ELR (cell line): ENCODE measurements at places on chromosomes 12 and 14.
A peak's percentile ranks its signal among the peaks of the same experiment; 100 is the strongest.

DNA sequence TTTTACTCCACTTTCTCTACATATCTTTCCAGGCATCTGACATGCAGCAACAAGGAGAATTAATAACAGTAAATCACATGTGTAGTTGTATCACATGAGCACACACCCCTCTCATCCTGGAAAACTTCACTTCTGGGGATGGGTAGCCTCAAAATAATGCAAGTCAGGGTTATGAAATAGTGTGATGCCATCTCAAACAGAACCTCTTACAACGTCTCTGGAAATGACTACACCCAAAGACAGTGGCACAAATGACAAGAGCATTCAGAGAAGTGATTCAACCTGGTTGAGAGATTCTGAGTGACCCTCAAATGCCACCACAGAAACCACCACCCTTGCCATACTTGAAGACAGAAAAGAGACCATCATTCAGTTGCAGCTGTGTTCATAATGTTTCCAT lies 2.8 kb downstream of the DIO2 start:
- no peak for DNase-seq

DNA sequence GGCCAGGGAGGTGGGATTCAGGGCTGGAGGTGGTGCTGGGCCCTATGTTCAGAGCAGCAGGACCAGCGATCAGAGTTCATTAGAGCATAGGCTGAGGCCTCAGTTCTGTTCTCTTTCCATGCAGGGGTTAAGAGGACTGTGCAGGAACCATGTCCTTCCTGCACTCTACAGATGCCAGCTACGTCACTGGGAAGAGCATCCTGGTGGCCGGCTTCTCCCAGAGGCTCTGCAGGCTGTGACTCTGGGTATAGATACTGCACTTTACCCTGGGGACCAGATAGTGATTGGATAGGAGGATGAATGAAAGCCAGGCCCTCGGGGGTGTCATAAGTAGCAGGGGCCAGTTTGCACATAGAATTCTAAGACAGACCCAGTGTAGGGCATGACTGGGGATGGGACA lies 92.6 kb downstream of the DHRS2 start:
- no peak for DNase-seq

- DNase-seq = no peak
These were observed 46.7 kb downstream of the RIN3 start for GRCh38 chr14:92560106-92560865.

- DNase-seq = no peak
These were observed 615.6 kb downstream of the KCNH5 start for GRCh38 chr14:62429683-62430082.

- DNase-seq = peak; percentile 43
These were observed 1.3 kb upstream of the TBX5 start for GRCh38 chr12:114406984-114407841.

GRCh38 chr12:79046021-79046420 lies 181.4 kb downstream of the SYT1 start:
- no peak for DNase-seq

DNA sequence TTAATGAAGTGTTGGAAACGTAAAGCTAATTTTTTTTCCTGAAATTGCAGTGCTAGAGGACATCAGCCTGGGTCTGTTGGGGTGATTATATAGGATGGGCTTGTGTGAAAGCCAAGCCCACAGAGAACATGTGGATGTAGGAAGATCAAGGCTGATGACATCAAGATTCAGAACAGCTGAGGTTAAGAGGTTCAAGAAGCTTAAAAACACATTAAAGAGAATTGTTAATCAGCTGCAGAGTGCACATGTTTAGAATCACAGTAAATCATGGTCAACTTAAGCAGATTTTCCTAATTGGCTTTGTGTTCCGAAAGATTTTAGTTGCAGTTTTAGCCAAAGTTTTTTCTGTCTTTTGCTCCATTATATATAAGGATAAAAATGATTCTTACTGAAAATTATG lies 87.9 kb upstream of the PRICKLE1 start:
- DNase-seq = no peak

GRCh38 chr14:37932008-37932407 lies 275.7 kb upstream of the SSTR1 start:
- no peak for DNase-seq

DNA sequence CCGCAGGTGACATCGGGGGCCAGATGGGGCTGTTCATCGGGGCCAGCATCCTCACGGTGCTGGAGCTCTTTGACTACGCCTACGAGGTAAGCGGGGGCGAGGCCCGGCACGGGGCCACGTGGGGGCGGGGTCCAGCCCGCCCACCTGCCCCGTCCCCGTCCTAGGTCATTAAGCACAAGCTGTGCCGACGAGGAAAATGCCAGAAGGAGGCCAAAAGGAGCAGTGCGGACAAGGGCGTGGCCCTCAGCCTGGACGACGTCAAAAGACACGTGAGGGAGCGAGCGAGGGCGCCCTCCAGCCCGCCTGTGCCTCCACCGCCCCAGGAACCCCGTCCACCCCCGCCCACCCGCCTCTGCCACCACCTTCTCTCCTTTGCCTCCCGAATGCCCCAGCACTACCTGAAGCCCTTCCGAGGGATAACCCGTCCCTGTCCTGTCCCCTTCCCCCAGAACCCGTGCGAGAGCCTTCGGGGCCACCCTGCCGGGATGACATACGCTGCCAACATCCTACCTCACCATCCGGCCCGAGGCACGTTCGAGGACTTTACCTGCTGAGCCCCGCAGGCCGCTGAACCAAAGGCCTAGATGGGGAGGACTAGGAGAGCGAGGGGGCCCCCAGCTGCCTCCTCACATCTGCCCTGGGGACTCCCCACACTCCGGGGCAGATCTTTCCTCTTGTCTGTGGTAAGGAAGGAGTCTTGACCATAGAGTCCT lies 3.9 kb upstream of the SMARCD1 start:
- DNase-seq = no peak

GRCh38 chr12:109775172-109775881 lies 57.9 kb downstream of the TRPV4 start:
- peak; percentile 76 for DNase-seq

- DNase-seq = no peak
These were observed 21.1 kb downstream of the MVK start for GRCh38 chr12:109594556-109595317.

- no peak for DNase-seq
These were observed 13.6 kb downstream of the YARS2 start for GRCh38 chr12:32742133-32742532.

GRCh38 chr14:93953263-93953662 lies 23.1 kb downstream of the ASB2 start:
- DNase-seq = no peak

- no peak for DNase-seq
These were observed 51.6 kb downstream of the EIF2S3B start for GRCh38 chr12:10557329-10557728.

GRCh38 chr12:67827820-67828383 lies 161.3 kb upstream of the IFNG-AS1 start:
- peak; percentile 98 for DNase-seq

DNA sequence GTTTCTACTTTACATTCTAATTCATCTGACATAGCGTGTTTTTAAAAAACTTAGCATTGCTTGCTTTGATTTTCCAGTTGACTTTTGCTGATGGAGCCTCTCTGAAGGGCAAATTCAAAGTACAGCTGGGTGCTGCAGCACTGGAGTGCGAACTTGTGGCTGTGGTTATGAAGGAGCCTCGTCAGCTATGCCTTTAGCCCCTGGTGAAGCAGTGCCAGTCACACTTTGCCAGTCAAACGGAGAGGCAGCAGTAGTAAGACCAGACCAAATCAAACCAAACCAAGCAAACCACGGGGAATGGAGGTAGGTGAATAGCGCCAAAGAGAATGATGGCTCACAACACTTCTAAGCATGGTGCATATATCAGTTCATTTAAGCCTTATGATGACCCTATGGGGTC lies 15.1 kb upstream of the SLC38A2 start:
- DNase-seq = no peak

DNA sequence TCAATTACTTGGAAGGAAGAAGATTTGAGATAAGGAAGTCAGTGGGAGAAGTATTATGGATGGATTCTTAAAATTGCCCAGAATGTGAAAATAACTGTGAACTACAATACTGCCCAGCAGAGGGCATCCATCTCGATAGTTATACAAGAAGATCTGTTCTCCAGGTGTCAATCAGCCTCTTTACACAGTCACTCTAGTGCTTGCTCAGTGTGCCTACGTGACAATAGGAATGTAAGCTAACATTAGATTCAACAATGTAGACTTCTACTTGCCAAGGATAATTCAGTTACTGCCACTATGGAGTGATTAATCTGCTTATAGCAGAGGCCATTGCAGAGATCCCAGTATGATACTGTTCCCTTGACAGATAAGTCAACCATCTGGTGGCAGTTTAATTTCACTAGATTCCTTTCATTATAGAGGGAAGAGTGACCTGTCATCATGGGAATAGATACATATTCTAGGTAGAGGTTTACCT lies 10.6 kb upstream of the MAP4K5 start:
- DNase-seq = peak; percentile 66

DNA sequence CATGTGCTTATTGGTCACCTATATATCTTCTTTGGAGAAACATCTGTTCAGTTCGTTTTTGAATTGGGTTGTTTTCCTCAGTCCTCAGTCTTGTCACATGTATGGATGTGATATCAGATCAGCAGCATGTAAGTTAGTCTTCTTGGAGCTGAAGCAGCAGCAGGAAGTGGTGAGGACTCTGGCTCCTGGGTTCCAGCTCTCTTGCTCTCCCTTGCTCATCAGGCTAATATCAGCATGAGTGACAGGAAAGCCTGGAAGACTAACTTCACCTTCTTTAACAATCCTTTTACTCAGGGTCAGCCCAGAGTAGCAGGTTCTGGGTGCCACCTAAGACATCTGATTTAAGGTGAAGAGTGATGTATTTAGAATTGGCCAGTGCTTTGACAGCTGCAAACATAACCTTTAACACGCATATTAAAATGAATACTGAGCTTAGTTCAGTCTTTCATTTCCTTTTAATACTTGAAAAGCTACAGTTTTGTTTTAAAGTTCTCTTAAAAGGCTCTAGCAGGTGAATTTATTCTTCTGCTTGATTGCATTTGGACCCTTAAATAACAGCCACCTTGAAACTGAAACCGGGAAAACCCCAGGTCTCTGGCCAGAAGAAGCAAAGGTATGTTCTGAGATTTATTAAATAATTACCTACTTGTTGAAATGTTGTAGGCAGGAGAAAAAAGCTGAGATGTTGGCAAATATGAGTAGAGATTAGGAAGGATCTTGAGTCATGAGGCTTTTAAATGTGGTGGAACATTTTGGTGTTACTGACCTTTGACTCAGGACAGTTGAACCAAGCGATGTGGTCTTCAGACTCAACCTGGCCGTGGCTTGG lies 54.3 kb downstream of the DRAM1 start:
- no peak for DNase-seq

DNA sequence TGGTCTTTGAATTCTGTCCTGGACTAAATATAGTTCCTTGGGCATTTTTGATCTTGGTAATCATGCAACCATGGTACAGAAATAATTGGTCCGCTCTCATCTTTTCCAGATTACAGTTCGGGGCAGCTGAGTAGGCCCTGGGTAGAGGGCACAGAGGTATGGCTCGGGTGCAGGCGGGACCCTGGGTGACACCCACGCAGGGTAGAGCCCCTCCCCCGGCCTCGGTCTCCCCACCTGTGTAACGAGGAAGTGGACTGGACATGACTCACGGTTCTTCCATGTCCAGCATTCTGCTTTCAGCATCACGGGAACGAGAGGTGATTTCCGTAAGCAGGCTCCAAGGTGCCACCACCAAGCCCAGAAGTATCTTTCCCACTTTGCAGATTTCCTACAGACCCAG lies 91.0 kb upstream of the DIO3 start:
- DNase-seq = no peak

- DNase-seq = no peak
These were observed 56.5 kb upstream of the RPH3A start for GRCh38 chr12:112734859-112735695.

DNA sequence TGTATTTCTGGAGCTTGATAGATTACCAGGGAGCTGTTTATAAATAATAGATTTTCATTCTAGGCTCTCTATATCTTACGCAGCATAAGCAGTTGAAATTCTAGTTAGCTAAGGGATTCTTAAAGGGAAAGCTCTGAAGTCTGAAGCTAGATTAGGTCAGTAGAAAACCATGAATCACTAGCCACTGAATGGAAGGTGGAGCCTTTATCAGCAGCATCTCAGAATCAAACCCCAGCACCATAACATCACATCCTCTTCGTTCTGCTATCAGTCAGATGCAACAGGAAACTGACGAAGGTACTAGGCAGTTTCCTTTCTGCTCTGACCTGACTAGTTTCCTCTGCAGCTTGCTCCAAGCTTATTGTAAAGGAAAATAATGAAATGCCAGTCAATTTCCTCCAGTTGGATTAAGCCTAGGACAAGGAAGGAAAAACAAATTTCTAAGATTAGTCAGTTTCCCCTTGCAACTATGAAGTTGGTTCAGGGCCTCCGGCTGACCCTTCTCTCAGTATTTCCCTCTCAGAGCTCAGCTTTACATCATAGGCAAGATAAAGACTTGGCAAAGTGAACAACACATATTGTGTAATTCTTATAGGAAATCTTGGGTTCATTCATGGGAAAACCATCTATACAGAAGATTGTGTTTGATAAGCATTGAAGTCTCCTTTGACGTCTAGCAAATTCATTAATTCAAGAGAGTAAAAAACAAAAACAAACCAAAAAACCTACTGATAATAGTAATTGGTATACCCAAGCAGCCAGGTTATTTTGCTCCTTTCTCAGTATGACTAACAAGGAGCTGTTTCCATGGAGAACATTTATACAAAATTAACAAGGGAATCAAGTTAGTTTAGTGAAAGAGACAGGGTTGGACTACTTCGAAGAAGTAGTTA lies 43.4 kb upstream of the CFAP54 start:
- DNase-seq = peak; percentile 99

DNA sequence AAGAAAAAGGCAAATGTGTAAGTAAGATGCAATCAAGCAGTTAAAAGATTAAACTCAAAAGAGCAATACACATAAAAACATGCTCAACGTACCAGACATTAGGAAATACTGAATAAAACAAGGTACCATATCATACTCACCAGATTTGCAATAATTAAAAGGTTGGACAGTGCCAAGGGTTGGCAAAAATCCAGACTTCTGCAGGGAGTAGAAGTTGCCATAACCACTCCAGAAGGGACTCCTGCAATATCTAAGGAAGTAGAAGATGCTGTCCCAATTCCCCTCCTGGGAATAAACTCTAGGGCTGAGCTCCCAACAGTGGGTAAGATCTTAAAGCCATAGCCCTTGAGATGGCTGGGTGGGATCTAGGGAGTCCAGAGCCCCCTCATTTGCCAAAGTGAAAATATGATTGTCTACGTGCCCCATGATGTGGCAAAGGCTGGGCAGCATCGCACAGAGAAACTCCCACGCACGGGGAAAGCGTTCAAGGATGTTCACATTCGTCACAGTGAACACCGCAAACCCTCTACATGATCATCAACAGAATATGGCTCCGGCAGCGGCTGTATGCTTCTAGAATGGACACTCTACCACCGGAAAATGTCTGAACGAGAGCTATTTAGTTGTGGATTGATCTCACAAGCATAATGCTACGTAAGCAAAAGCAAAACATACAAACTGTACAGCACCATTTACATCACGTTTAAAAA lies 12.3 kb downstream of the KCTD10 start:
- no peak for DNase-seq

GRCh38 chr12:73598626-73599025 lies 939.0 kb upstream of the ATXN7L3B start:
- DNase-seq = peak; percentile 12

- peak; percentile 76 for DNase-seq
These were observed 280.6 kb upstream of the PWP1 start for GRCh38 chr12:107404981-107405380.
